ENCODE measurements at places on chromosomes 1 and 21.
A peak's percentile ranks its signal among the peaks of the same experiment; 100 is the strongest.

GRCh38 chr1:2019571-2020309 is 595 bp downstream of the GABRD start:
- no peak for DNase-seq

GRCh38 chr1:245690946-245691541 is 536.3 kb downstream of the KIF26B start:
- DNase-seq, result no peak

DNA sequence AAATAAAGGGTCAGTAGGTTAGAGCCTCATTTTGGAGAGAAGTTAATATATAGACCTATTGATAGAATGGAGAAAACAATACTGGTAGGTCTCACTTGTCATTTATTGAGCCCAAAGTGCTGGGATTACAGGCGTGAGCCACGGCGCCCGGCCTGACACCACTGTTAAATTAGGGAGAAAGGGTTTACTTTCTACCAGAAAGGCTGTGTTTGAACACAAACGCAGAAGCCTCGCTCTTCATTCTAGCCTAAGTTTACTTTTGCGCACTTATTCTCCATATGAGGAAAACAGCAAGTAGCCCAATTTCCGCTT is 710 bp upstream of the PRPF3 start:
- DNase-seq, result no peak

DNA sequence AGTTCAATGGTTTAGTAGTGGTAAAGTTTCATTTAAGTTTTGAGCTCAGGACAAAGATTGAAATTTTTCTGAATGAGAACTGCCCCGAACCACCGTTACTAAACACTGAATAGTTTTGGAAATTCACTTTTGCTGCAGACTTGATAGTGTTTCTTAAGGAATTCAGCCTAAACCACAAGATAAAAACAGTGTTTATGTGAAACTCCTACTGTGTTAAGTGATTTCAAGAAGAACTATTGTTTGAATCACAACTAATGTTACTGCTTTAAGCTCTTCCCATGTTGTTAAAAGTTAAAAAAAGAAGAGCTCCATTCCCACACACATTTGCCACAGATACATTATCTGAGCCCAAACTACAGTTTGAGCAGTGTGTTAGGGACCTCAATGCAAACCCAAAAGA is 159.2 kb downstream of the DYRK1A start:
- DNase-seq, result no peak

GRCh38 chr1:74579425-74579824 is 67.0 kb upstream of the LRRC53 start:
- DNase-seq, result no peak

DNA sequence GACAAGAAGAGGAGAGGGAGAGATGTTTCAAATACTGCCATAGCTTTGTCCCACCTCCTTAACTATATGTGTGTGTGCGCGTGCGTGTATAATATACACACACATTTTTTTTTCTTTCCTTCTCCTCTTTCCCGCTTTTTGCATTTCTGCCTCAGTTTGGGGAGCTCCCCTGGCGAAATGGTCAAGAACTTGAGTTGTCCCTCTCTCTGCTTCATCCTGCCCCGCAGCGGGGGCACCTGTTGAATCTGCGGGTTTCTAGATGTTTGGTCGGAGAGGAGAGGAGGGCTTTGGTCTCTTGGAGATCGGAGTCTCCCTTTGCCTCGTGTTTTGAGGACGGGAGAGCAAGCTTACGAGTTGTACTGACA is 504 bp downstream of the SCCPDH start:
- DNase-seq, result peak; percentile 43

DNA sequence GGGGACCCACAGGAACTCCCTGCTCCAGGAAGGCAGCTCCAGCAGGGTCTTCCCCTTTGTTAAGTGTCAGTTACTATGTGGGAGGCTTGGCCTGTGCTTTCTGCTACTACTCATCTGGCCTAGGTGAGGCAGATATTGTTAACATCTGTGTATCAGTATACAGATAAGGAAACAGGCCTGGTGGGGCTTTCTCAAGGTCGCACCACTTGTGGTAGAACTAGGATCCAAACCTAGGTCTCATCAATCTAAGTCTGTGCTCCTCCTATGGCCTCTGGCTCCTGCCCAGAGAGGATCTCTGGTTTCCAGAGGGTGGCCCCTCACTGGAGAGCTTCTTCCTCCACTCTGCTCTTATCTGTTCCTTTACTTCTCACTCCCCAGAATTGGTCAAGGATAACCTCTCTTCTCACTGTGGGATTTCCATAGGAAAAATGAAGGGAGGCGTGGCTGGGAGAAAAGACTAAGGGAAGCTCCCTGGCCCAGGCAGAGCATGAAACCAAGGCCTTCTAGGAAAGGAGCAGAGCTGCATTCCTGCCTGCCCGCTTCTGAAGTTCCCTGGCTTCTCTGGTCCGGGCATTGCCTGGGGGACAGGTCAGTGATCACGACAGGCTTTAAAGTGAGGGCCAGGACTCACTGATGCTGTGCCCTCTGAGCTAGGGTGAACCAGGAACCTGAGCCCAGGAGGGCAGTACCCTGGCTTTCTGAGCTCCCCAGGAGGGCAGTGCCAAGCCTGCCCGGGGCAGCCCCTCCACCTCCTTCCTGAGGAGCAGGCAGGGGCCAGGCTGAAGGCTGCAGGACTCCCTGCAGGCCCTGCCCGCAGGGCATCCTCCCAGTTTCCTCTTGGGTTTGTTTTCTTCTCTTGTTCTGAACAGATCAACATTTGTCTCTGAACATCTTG is 5.8 kb downstream of the KCNC4 start:
- DNase-seq, result no peak

DNA sequence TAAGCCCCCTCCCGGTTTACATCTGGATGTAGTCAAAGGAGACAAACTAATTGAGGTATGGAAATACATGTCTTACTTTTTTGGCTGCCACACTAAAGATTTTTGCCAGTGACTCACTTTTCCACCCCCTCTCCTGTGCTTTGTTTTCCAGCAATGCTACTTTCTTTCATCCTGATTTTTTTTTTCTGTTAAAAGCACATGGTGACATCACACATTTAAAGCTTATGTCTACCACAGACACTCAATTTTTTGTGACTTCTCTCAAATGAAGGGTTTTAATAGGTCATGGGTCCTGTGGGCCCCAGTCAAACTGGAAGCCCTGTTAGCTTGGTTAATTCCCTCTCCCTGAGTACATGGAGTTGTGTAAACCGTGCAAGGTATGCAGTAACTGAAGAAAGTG is 2.2 kb downstream of the PPP1R8 start:
- DNase-seq, result no peak

GRCh38 chr1:118821801-118822200 is 166.3 kb downstream of the TBX15 start:
- DNase-seq, result no peak

GRCh38 chr21:36034211-36034913 is 26.0 kb downstream of the SETD4 start:
- no peak for DNase-seq

DNA sequence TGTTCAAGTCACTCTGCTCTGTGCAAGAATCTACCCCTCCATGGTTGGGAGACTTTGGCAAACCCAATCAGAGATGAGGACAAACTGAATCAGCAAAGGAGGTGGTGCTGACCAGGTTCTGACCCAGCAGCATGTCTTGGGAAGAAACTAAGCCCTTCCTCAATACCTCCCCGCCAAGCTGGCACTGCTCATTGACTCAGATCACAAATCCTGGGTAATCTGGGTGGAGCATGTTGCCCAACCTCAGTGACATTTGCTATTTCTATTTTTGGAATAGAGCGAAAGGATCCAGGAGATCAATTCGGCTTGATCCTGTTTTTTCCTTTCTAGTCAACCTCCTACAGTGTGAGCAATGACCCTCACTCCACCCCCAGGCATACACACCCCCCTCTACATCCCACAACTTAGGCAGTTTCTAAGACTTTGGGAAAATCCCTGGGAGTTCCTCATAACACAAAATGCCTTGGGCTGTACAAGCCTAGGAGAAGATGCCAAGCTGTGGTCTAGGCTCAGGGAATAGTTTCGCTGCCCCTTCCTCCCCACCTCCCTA is 166.8 kb upstream of the KCNJ6 start:
- no peak for DNase-seq

DNA sequence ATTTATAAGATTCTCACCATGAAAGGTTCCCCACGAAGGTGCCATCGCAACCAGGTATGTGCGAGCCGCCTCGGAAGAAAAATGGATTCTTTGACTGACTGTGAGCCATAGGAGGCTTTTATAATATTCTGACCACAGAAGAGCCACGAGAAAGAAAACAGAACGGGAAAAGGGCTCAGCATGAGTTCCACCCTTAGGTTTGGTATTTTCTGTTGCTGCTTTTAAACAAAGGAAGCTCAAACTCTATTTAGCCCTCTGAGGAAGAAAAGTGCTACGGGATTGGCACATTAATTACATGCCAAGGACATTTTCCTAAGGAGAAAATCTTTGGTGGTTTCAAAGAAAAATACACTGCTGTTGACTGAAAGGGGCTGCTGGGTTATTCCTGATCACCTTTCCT is 39.3 kb downstream of the MIS18A start:
- DNase-seq, result no peak

- no peak for DNase-seq
These were observed at the start of gene PLA2G2D for GRCh38 chr1:20119347-20119746. TSS of gene PLA2G2D (minus strand) at chr1:20119536. CDS start at chr1:20119498, 38 bp downstream.

DNA sequence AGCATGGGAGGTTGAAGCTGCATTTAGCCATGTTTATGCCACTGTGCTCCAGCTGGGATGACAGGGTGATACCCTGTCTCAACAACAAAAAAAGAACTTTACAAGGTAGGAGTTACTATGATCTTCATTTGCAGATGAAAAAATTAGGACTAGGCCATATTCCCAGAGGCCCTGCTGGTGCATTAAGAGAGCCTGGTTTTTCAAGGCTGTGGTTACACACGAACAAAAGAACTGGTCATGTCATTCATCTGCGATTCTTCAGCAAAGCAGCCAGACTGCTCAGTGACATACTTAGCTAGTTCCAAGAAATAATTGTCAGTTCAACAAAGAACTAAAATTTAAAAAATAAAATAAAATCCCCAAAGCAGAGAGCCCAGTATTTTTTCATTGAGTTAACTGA is 66.1 kb upstream of the SLC22A15 start:
- DNase-seq, result no peak

- no peak for DNase-seq
These were observed 80.7 kb upstream of the KAZN start for GRCh38 chr1:14517841-14518180.

GRCh38 chr1:17167041-17167785 is 37.7 kb upstream of the PADI1 start:
- no peak for DNase-seq
